ENCODE measurements at places on chromosomes 1 and 21.

DNA sequence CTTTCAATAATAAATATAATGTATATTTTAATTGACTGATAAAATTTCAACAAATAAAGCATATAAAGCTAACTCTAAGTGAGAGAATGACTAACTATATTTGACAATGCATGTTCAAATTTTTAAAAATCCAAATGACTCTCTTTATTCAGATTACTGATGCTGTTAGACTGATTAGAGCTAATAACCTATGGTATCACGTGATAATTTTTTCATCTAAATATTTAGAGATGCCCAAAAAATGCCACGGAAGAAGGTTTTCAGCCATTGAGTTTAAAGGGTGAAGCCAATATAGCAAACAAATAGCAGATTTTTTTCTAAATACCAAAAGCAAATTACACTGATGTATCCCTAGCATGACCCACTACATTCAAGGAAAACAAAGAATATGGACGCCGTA lies 61.1 kb upstream of the OR10J4 start:
- no peak for DNase-seq

GRCh38 chr1:237138551-237138950 lies 96.6 kb downstream of the RYR2 start:
- no peak for DNase-seq

GRCh38 chr1:228335406-228336307 lies 71.0 kb downstream of the TRIM11 start:
- no peak for DNase-seq

DNA sequence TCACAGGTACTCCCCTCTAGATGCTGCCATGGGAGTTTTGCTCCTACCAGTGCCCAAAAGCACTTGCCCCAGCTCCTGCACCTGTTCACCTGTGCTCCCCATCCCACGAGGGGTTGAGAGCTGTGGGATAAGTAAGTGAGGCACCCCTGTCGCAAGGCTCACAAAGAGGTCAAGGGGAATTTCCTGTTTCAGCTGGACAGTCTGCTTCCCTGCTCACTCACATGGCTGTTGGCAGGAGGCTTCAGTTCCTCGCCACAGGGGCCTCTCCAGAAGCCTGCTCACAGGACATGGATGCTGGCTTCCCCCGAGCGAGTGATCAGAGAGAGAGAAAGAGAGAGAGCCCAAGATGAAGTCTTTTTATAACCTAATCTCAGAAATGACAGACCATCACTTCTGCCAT lies 8.7 kb upstream of the NCMAP start:
- DNase-seq: no peak

DNA sequence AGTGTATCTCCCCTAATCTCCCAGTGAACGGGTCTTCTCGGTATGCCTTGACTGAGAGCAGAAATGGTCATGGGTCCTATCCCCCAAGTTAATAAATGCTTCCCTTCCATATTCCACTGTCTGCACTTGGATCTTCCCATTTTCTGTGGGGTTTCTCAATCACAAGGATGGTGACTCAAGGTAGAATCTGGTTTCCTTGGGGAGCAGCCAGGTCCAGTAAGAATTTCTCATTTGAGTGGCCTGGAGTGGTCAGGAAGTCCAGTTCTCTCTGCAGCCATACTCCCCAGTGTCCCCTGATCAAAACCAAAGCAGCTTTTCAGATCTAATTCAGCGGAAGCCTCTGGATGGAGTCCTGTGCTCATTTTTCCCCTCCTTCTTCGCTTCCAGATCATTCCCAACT lies 14.8 kb upstream of the SLC27A3 start:
- DNase-seq: no peak

DNA sequence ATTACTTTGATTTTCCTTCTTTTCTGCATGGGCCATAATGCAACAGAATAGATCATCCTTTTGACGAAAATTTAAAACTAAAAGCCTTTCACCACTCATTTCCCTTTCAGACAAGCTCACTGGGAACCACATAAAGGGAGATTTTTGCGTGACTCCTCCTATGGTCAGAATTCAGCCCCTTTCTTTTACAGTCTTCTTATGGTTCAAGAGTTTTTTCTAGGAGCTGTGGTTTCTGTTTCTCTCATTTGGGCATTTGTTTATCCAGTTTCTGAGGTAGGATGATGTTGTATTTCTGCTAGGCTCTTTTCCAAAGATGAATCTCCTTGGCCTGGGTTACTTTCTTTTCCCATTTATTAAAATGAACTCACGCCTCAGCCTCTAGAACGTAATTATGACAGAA lies 16.9 kb downstream of the RGS1 start:
- no peak for DNase-seq

DNA sequence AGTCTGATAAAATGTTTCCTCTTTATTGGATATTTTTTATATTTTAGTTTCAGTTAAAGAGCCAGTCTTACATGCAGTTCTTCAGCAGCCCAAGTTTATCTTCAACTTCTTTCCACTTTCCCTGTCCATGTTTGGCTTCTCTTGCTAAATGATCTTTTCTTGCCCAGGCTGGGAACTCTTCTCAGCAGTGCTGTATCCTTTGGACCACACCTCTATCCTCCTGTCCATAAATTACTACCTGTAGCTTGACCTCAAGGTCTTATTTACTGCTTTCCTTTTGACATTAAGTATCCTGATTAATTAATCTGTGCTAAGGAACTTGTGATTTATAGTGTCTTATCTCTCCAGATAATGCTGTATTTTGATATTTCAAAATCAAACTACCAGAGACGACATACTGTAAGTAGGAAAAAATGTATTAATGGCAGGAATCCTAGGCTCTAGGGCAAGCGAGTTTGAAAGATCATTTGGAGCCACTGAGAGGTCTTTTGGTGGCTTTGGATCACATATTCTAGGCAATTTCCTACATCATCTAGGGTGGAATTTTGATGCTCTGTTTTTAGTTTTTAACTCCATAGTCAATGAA lies 20.5 kb upstream of the PDC start:
- no peak for DNase-seq

DNA sequence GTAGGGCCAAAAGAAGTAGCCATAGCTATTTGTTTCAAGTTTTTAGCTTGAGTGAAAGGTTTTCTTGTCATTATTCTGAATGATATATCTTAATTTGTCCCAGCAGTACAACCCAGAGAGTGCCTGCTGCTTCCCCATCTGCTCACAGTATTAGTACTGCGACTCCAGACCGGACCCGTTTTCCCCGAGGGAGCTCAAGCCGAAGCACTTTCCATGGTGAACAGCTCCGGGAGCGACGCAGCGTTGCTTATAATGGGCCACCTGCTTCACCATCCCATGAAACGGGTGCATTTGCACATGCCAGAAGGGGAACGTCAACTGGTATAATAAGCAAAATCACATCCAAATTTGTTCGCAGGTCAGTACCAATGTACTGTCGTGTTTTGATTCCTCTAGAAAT lies 37.2 kb upstream of the C1orf115 start:
- DNase-seq: peak; percentile 92

GRCh38 chr1:11930571-11931445 lies 3.7 kb upstream of the PLOD1 start:
- DNase-seq: peak; percentile 47

DNA sequence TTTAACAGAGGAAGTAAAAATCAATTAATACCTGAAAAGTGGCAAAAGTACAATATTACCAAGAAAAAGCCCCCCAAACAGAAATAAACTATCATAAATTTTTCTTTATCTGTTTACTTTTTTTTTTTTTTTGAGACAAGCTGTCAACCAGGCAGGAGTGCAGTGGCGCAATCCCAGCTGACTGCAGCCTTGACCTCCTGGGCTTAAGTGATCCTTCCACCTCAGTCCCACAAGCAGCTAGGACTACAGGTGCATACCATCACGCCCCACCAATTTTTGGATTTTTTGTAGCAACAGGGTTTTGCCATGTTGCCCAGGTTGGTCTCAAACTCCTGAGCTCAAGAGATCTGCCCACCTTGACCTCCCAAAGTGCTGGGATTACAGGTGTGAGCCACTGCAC lies 8.0 kb downstream of the TFB2M start:
- DNase-seq: no peak

DNA sequence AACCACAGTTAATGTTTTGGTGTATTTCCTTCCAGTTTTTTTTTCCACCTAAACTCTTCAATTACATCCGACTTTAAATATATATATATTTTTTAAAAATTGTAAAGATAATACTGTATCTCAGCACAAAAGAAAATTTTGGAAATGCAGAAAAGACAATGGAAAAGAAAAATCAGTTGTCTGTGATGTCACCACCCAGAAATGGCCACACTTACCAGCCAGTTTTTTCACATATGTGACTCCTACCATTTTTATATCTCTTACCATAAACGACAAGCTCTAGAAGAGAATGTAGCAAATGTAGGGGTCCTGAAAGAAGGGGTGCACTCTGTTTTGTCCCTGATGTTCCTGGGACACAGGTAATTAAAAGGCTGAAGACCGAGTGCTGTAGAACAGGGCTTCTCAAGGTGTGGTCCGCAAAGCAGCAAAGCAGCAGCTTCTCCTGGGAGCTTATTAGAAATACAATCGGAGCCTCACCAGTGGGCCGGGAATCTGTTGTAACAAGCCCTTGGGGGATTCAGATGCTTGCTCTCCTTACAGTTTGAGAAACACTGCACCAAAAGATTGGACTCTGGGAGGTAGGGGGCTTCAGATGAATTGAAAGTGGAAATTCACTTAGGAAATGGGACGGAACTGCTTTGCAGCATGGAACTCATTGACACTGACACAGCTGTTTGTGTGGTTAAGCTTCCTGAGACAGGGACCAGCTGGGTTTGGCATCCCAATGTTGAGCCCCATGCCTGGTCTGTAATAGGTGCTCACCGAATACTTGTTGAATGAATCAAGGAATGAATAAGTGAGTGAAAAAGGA lies 44.1 kb downstream of the ALPL start:
- DNase-seq: no peak

DNA sequence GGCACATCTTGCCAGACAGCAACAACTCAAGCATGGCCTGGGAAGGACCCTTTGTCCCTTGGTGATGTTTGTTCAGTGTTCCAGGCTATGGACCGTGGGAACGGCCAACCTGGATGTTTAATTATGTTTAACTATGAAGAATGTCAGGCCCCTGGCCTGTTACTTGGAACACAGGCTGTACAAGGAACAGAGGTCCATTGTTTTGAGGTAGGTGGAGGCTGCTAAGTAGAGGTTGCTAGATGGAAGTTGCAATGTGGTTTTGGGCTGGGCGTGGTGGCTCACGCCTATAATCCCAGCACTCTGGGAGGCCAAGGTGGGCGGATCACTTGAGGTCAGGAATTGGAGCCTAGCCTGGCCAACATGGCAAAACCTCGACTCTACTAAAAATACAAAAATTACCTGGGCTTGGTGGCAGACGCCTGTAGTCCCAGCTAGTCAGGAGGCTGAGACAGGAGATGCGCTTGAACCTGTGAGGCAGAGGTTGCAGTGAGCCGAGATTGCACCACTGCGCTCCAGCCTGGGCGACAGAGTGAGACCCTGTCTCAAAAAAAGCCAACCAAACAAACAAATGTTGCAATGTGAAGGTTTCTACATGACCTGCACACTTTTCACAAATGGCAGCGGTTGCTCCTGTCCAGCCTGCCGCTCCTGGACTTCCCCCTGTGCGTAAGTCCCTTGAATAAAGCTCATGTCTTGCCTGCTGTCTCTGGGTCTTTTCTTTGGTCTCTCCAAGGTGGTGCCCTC lies 2.5 kb upstream of the LEFTY1 start:
- DNase-seq: no peak

DNA sequence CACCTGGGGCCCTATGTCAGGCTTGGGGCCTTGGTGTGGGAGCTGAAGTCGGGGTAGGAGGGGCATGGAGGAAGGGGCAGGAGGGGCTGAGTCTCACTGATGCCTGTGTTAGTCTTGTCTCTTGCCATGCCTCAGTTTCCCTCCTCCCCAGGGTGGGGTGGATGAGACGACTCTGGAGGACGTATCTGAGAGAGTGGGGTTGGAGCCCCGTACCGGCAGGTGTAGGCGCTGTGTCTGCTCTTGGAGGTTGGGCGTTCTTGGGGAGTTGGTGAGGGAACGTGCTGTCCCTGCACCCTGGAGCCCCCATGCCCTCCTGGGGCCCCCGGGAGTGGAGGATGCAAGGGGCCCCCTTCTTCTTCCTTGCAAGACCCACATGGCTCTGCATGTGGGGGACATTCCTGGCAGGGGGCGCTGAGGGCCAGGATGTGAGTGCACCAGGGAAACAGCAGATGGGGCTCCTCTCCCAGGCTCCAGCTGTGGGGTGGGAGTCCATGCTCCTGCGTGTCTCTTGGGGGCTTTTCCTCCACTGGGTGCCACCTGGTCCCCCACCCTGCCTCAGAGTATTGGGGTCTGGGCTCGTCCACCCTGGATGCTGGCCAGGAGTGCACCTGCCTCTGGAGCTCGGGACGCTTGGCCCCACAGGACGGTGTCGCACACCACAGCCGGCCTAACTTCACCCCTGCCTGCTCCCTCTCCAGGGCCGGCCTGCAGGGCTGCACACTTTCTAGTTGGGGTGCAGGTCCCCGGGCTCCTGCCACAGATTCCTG lies 1.4 kb upstream of the TNFRSF14 start:
- no peak for DNase-seq

DNA sequence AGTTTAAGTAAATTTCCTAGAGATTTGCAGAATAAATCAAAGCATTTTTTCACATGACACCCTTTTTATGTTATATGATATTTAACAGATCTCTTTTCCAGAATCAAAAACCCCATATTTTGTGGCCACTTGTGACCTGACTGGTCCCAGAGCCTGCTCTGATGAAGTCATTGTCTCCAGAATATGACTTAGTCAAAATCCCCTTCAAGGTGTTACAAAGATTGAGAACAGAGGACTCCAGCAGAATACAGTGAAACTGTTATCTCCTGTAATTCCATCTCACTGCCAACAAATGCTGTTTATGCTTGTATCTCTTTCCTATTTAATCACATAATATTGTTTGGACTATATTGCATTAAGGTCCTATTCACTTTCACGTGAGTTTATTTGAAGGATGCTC lies 25.6 kb downstream of the RGS1 start:
- no peak for DNase-seq

- peak; percentile 81 for DNase-seq
Measured at GRCh38 chr1:18191481-18192155, 84.0 kb downstream of the IGSF21 start.

DNA sequence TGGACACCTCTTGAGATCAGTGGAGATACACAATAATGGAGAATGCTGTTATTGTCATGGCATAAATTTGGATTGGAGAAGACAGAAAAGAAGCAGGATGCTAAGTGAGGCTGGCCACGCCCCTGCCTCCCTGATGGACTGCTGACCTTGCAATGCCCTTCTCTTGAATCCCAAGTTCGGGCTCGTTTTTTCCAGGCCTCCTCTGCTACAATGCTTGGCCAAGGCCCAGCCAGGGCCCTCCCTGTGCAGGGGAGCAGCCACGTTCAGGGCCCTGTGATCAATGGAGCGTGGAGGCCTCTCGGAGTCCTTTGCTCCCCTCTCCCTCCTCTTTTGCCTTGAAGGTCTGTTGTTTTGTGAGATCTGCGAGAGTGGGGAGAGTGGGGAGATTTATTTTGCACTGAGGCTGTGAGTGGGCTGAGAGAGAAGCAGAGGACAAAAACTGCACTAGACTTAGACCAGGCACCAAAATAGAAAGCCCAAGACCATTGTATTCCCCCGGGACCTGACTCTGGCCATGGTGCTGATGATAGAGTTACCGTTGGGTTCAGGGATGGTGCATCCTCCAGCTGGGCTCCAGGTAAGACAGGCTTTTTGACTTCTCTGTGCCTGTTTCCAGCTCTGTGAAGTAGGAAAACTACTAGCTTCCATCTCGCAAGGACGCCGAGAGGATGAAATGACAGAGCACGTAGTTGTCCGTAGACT lies 268.6 kb downstream of the KAZN start:
- no peak for DNase-seq
